ENCODE measurements at places on chromosomes 16 and 17.

DNA sequence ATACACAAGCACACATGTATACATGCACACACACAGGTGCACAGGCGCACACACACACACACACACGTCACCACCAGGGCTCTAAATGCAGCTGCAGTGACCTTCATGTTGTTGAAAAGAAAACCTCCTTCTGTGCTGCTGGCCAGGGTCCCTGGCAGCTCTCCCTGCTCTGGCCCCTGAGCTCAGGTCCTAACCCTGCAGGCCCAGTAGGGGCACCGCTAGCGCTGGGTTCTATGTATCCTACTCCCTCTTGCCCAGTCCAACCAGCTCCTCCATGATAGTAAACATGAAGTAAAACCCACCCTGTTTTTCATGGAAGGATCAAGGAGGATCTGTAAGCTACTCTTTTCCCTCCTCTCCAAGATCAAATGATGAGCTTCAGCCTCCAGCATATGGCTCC is 172.8 kb downstream of the RBFOX3 start:
- DNase-seq: peak; percentile 62

DNA sequence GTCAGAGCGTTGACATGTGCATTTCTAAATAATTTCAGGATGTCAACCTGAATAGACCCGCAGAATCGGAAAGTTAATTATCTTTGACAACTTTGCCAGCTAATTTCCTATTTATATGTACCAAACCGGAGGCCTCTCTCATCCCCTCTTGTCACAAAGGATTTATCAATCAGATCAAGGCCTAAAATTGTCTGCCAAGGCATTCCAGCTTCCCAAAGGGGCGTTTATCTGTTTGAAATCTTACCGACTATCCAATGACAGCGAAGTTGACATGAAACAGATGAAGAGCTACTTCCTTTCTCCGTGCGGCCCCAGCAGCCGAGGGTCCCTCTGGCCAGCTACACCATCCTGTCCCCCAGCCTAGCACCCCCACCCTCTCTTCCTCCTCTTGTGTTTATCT is 223.7 kb upstream of the DYNLRB2 start:
- DNase-seq: no peak

- no peak for DNase-seq
Observed at GRCh38 chr17:40727447-40728231, 24.1 kb upstream of the KRT24 start.

- no peak for DNase-seq
Observed at GRCh38 chr16:69867784-69868560, 83.2 kb upstream of the CLEC18A start.

GRCh38 chr16:72243621-72244020 is 71.7 kb upstream of the PMFBP1 start:
- DNase-seq: peak; percentile 24

DNA sequence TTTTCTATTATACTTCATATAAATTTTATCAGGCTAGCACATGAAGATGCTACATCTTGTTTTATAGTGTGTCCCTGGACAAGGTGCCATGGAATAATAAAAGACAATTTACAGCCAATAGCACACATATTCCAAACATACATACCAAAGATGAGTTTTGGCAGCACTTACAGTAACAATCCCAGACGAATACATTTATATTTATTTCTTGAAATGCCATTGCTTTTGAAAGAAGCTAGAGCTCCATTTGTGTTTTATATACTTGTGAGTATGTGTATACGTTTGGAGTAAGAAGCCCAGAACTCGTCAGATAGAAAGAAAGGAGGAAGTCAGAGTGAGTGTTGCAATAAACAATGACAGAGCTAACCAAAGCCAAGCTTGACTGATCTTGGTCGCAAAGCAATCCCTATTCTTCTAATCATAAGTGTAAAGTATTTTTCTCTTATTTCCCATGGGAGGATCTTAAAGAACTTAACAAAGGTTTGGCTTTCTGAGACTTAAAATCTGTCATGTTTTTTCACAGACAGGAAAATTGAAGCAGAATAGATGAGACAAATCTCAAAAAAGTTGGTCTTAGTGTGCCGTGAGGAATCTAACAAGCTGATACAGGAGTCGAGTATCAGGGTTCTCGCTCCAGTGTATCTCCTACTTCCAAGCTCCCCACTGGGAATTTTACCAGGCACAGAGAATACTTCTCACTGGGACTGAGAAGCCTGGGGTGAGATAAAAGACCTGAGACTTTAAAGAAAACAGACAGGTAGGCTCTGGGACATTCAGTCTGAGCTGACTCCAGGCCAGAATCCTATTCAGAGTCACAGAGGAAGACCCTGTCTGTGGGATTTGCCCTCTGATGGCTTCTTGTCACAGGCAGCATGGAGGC is 175.4 kb downstream of the AATF start:
- no peak for DNase-seq

DNA sequence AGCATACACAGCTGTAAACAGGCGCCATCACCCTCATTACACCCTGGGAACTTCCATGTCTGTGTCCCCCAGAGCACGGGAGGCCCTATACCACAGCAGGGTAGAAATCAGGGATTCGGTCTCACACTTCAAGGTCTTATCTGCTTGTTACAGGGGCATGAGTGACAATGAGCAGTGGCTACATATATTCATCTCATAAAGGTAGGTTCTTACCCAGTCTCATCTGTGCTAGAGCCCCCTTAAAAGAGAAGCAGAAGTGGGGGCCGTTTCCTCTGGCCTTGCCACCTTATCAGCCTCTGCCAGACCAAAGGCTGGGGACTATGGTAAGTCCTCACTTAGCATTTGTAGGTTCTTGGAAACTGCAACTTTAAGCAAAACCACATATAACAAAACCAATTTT is 46.5 kb downstream of the IRX5 start:
- no peak for DNase-seq

DNA sequence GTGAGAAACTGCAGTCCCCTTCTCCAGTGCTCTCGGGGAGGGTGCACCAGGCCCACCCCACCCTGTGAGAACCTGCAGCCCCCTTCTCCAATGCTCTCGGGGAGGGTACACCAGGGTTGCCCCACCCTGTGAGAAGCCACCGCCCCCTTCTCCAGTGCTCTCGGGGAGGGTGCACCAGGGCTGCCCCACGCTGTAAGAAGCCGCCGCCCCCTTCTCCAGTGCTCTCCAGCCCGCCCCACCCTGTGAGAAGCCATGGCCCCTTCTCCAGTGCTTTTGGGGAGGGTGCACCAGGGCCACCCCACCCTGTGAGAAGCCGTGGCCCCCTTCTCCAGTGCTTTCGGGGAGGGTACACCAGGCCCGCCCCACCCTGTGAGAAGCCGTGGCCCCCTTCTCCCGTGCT is 12.1 kb downstream of the SPATA33 start:
- no peak for DNase-seq

- no peak for DNase-seq
Observed at GRCh38 chr16:23504076-23504452, 6.2 kb downstream of the GGA2 start.

GRCh38 chr17:27368151-27368795 is 74.4 kb downstream of the WSB1 start:
- no peak for DNase-seq

GRCh38 chr16:54447576-54448440 is 161.2 kb upstream of the IRX3 start:
- no peak for DNase-seq

DNA sequence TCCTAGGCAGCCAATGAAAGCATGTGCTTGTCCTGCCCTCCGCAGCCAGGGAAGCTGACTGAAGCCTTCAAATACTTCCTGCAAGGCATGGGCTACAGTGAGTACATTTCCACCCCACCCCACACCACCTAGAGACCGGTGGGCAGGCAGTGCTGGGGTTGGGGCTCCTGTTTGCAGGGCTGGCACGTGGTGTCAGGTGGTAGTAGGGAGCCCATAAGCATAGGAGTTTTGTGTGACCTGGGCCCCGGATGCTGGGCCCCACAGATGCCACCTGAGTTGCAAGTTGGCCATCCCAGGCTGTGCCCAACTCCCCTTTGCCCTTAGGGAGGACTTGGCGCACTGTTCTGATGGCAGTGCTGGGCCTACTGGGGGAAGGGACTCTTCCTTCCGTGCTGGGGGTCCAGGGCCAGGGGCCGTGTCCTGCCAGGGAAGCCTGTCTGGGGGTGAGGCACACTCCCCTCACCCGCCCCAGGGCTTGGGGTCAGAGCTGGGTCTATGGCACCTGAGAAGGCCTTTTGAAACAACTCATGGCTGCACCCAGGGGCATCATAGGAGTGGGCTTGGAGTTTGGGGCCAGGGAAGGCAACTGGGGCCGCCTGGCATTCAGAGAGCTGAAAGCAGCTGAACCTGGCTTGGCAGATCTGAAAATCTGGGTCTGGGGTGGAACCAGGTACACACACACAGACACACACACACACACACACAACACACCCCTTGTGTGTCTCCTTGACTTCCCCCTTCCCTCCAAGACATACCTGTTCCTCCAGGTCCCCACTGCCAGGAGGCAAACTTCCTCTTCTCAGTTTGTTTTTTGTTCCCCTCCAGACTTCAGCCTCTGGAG is 5.8 kb upstream of the SETD6 start:
- DNase-seq: no peak

GRCh38 chr17:43380307-43380706 is 18.5 kb upstream of the ARL4D start:
- DNase-seq: no peak

DNA sequence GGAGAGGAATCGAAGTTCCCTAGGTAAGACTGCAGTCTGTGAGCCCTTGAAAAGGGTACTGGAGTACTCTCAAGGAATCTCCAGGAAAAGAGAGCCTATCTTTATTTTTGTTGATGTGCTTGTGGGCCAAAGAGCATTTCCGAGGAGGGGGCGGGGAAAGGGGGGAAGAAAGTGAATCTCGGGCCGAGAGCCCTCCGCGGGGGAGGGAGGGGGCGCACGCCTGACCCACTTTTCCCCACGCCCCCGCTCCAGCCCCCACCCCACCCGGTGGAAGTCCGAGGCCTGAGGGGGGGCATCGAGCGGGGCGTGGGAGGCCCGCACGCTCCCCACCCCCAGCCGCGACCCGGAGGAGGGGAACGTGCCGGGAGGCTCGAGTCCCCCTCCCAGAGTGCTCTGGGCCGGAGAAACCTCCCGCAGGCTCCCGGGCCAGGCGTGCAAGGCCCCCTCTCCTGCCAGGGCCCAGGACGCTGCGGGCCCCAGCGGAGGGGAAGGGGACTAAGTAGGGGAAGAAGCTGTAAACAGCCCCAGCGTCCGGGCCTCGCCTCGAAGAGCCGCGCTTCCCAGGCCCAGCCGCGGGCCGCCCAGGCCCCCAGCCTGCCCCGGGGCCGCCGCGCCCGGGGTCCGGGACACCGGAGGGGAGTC is 444 bp downstream of the HELZ start:
- peak; percentile 26 for DNase-seq

DNA sequence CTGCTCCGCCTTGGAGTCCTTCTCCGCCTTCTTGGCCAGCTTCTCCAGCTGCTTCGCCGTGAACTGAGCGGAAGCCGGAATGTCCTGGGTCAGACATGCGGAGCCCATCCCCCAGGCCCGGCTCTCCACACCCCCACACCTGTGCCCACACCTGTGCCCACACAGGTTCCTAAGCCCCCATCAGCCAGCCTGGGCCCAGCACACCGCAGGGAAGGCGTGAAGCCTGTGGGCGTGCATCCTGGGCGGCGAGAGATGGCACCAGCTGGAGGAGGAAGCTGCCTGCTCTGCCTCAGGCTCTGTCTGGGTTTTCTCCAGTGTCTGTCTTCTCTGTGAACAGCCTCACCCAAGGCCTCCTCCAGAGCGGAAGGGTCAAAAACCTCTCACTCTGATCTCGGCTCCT is 5.9 kb downstream of the CHMP1A start:
- DNase-seq: no peak

GRCh38 chr16:64773184-64773583 is 348.7 kb downstream of the CDH11 start:
- no peak for DNase-seq

DNA sequence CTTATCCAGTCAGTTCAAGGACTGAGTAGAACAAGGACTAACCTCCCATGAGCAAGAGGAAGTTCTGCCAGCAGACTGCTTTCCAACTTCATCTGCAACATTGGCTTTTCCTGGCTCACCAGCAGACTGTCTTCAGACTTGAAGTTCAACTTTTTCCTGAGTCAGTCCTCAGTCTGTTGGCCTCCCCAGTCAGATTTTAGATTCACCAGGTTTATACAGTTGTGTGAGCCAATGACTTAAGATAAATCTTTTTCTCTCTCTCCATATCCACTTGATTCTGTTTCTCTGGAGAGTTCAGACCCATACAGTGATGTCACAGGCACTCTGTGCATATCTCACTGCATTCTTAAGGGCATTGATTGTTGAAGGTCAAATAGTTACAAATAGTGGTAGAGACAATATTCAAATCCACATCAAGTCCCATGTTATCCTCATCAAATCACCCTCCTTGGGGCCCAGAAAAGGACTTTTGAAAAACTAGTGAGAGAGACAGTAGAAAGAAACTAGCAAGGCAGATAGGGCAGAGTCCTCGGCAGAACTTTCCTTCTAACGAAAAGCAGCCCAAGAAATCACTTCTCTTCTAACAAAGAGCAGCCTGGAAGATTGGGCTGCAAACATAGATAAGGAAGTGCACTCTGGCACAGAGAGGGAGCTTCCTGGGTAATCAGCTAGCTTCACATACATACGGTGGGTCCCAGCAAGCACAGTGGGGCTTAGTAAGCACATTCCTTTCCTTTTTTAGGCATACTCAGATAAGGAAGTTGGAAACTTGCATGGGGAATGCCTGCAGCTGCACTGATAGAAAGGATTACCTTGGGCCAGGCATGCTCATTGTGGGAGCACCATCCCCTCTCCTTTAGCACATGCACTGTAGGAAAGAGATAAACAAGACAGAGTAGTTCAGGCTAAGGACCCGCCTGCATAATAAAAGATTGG is 132.3 kb upstream of the FAM20A start:
- no peak for DNase-seq

DNA sequence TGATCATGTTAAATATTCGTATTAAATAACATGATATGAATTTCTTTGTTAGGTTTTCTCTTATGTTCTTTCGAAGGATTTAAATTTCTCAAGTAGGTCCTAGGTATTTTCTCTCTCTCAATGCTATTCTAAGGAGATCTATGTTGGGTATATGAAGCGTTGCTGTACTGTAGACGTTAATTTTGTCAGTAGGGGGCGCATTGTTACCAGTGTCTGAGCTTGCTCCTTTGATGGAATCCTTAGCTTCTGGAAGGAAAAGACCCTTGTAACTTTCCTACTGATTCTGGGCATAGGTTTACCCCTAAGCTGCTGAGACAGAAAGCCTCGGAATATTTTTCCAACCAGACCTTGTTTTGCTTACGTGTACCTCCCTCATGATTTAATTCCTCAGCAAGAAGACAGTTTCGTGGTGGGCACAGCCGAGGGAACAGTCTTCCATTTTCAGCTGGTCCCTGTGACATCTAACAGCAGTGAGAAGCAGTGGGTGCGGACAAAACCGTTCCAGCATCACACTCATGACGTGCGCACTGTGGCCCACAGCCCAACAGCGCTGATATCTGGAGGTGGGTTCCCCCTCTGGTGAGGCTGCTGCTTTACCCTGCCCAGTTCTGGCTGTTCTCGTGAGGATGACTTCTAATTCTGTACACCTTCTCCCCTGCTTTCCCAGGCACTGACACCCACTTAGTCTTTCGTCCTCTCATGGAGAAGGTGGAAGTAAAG is 17.9 kb downstream of the UTP4 start:
- DNase-seq: peak; percentile 60

DNA sequence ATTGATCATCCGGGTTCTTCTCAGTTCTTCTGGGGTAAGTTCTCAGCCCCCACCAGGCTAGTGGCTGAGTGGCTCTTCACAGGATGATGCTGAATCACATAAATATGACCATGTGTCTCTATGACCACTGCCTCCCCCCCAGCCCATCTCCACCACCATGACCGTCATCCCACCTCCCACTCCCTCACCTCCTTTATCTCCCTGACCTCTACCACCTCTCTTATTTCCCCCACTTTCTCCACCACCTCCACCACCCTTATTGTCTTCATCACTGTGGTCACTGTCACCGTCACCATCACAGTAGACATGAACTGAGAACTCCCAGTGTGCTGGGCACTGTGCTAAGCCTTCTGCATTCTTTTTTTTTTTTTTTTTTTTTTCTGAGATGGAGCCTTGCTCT is 32.5 kb downstream of the RGS9 start:
- DNase-seq: no peak
